ENCODE measurements at places on chromosomes 11 and 22.

- no peak for DNase-seq
Observed at GRCh38 chr11:34143048-34143447, 37.6 kb downstream of the NAT10 start.

DNA sequence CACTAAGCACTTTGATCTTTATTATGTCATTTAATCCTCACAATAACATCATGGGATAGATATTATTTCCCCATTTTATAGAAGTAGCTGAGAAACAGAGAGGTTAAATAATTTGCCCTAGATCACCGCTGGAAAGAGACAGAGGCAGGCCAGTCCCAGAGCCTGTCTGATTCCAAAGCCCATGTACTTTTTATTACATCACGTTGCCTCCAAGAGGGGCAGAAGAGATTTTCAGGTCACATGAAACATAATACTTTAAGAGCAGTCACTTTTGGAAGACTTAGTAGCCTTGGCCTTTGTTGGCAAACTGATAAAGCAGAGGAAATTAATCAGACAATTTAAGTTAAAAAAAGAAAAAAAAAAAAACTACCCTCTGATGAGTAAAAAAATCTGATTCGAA, 200.2 kb upstream of the ARHGAP20 start:
- DNase-seq, result no peak

DNA sequence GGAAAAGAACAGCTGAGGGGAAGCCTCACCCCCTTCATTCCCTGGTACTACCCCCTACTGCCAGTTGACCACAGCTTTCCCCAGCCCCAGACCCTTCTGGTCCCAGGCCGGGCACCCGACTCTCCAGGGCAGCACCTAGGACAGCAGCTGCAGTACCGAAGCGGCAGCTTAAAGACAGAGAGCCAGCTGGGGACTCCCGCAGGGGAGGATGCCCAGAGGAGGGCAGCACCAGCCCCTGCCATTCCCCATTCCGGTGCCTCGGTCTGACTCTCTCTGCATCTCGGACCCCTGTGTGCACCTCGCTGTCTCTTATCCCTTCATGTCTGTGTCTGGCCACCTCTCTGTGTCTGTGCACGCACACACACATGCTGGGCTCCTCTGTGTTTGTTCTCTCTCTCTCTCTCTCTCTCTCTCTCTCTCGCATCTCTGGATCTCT, 9.4 kb downstream of the IGSF9B start:
- DNase-seq, result peak; percentile 10

- no peak for DNase-seq
Observed at GRCh38 chr11:27452147-27452546, 20.4 kb downstream of the LGR4 start.

DNA sequence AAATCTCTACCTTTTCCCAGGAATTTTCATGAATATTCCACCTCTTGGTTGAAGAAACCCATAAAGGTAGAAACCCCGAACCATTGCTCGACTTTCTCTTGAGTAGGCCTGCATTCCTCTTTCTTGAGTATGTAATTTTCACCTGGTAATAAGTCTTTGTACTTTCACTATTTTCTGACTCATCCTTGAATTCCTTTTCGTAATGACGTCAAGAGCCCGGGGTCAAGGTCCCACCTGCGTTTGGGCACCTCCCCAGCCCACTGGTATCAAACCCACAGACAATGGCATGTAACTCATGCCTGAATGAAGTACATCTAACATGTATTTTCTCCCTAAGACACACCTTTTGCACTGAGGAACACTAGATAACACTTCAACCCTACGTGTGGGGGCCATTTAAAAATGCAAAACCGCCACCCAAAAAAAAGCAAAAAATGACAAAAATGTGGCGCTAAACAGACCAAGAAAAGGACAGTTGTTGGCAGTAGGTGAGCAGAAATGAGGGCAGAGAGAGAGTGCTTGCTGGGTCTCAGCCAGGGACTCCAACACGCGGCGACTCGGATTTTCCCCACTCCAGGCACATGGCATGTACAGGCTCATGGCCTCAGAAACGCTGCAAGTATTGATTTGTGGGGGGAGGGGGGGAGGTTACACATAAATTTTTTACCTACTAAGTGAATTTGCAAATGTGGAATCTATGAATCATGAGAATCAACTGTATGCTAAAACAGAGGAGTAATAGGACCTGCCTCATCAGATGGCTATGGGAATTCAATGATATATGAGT, 4.1 kb upstream of the C11orf24 start:
- DNase-seq, result no peak

GRCh38 chr11:94130298-94131046, 1.8 kb downstream of the PANX1 start:
- peak; percentile 78 for DNase-seq

DNA sequence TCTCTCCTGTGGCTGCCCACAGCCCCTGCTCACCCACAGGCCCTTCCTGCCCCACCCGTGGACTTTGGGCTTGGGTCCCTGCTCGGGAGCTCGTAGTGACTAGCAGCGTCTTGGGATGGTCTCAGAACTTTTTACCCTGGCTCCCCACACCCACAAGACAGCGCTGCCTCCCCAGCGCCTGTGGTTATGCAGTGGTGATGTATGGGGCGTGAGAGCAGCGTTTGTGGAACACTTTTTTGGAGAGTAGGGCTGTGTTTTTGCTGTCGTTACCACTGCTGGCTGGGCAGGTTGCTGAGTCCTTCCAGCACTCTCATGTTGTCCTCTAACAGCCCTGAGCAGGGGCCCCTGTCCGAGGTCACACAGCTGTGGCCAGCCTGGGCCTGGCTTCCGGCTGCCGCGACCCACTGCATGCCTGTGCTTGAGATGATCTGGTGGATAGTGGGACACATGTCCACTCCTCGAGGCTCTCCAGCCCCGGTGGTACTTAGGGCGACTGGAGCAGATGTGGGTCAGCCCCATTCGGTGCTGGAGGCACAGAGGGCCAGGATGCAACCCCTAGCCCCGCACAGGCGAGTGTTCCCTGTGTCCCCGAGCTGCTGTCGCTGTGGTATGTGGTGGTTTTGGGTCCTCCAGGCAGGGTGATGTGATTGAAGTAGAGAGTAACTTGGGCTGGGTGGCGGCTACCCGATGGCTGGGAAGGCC, 7.1 kb upstream of the GRAMD4 start:
- DNase-seq, result no peak

DNA sequence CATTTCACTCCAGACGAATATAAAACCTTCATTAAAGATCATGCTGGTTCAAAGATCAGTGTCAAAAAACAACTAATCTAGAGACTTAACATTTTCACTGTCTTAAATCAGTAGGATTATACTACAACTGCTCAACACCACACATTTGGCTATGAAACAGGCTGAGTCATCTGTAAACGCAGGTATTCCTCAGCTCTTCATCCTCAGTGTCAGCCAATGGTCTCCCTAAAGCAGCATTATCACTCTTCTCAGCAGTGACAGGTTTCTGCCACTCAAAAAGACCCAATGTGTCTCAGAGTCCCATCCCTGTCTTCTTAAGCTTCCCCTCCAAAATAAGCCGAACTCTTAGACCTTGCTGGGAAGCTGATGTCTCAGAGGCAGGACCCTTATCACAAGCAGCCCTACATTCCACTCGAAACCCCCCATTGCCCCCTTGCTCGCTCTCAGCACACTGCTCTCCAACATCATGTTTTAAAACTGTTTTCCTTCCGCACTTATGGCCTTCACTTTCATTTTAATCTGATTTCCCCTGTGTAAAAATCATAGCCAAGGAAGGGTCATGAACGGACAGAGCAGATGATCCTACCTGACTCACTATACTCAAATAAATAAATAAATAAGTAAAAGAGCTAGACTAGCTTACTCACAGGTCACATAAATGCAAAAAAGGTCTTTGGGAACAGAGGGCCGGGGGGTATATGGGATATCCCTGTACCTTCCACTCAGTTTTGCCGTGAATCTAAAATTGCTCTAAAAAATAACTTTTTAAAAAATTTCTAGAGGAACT, 23.0 kb downstream of the CDON start:
- no peak for DNase-seq

DNA sequence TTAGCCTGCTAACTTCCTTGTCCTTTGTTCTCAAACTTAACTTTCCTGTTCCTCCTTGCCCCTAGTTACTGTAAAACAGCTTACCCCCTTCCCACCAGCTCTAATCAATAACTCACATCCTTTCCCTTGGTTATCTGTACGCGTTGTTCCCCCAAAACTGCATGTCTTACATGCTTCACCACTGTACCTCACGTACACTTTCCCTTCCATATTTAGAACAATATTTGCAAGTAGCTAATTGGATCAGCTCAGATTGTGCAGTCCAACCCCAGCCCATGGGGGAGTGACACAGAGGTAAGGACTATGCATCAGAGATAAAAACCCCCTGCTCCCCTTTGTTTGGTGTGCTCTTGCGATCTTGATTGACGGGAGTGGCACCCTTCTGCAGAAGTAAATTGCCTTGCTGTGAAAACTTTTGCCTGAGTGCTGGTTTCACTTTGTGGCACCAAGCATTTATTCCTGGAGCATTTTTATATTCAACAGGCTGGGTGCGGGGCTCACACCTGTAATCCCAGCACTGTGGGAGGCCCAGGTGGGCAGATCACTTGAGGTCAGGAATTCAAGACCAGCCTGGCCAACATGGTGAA, 30.9 kb downstream of the MIF start:
- DNase-seq, result no peak

GRCh38 chr22:20962491-20962945, 4.5 kb upstream of the AIFM3 start:
- DNase-seq, result no peak

DNA sequence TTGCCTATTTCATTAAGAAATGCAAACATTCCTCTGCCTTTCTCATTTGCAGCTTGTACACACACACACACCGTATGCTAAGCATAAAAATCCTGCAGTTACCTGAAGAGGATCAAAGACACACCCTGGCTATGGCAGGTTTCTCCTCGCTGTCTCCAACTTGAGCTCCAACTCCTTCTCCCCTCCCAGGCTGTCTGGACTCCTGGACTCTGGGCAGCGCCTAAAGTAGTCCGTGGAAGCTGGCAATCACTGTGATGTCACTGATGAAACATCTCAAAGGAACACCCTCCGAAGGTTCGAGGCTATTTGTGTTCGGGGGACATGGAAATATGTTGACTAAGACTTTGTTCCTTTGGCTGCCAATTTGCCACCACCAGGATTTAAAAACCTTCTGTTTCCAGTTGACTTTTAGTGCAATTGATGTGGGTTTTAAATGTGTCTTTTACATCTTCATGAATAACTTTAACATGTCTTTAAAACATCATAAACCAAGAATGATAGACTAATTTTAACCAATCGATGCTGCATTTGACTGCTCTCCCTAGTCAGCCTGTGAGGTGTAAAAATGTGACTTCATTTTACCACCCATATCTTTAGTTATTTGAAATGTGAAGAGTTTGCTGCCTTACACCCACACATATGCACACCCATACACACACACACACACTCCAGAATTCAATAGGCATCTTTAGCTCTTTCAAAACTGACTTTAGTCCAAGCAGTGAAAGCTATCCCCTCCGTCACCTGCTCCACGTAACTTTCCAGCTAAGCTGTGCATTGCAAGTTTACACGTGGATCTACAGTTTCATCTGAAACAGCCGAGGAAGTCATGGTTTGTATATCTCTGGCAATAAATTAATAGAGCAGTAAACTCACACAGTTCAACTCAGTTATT, at the start of gene SLN:
TSS of gene SLN (minus strand) at position 196 of the 895 bp plus-strand sequence.
- no peak for DNase-seq

DNA sequence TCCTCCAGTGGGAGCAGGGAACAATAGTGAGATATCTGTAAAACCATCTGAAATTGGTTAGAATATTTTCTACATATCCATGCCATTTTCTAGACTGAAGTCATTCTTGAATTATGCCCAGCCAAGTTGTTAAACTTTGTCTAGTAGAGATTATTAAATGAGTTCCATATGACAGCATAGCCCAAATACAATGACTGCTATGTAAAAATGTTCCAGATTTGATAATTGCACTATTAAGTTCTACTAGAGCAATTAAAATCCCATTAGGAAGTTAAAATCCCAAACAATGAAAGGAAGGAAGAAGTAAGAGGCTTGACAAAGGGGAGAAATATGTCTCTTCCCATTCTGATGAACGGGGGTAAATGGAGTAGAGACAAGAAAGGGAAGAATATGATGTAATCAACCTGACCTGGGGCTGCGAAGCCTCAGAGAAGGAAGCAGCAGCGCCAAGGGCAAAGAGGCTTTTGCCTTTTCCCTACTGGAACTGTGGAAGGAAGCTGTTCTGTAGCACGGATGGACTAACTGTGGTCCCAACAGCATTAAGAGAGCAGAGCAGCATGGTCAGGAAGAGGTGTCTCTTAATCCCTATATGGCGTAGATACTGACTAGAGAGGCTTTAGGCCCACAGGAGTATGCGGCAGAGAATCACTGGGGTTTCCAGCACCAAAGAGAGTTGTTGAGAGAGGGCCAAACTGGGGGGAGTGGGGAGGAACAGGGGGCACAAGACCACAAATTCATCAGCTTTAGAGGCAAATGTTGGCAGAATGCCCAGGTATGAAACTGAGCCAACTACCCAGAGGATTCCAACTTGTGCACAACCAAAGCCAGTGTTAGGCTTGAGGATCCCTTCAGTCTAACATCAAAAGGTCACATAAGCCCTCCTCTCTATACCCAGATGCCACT, 26.7 kb downstream of the RRP8 start:
- no peak for DNase-seq

- DNase-seq, result no peak
Observed at GRCh38 chr11:120354779-120355178, 18.6 kb downstream of the ARHGEF12 start.

- DNase-seq, result no peak
Observed at GRCh38 chr11:2308713-2309112, 6.9 kb downstream of the TSPAN32 start.

- DNase-seq, result no peak
Observed at GRCh38 chr22:49736538-49736937, 91.1 kb downstream of the BRD1 start.

DNA sequence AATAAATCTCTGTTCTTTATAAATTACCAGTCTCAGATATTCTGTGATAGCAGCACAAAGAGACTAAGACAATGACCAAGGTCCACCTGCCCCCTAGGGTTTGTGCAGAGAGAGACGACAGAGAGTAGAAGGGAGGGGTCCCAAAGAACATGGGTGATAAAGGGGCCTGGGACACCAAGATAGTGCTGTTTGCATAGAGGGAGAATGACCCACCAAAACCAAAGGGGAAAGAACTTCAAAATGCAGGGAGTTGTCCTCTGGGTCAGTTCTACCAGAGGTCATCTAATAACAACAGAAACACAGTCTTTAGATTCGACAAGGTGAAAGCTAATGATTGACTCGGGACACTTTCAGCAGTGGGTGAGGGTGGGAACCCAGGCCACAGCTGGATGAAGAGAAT, 23.7 kb downstream of the FAM227A start:
- DNase-seq, result no peak

DNA sequence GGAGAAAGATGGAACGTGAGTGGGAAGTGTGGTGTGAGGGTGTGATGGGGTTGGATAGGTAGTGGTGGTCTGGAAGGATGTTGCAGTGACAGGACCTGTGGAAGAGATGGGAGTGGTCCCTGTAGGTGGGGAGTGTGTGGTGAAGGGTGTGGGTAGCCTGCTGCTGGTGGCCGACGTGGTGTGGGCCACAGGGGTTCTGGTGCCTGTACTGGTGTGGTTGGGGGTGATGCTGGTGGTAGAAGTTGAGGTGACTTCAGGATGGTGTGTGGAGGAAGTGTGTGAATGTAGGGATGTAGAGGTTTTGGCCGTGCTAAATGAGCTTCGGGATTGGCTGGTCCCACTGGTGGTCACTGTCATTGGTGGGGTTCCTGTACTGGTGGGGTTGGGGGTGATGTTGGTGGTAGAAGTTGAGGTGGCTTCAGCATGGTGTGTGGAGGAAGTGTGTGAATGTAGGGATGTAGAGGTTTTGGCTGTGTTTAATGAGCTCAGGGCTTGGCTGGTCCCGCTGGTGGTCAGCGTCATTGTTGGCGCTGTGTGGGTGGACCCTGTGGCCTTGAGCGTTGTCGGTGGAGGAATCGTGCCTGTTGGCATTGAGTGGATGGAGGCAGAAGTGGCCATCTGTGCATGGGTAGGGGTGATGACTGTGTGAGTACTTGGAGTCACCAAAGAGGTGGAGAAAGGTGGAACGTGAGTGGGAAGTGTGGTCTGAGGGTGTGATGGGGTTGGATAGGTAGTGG, 19.1 kb downstream of the MUC6 start:
- no peak for DNase-seq

Measured in SW 1271 (cell line).